ENCODE measurements at places on chromosomes 6 and 20.

DNA sequence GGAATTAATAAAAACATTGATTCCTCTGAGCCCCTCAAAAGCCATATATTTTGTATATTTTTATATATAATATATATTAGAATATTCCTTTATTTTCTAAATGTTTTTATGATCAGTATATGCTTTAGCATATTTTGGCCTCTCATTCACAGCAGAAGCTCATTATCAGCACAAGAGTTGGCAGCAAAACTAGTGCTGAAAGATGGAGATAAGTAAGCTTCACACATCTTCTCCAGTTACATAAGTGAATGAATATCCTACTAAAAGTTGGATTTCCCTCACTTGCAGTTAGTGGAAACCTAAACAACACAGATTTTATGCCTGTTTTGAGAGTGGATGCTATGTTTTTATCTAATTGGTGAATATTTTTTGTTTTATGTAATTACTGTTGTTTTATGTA is 1303.8 kb upstream of the ADGRB3 start:
- no peak for DNase-seq

DNA sequence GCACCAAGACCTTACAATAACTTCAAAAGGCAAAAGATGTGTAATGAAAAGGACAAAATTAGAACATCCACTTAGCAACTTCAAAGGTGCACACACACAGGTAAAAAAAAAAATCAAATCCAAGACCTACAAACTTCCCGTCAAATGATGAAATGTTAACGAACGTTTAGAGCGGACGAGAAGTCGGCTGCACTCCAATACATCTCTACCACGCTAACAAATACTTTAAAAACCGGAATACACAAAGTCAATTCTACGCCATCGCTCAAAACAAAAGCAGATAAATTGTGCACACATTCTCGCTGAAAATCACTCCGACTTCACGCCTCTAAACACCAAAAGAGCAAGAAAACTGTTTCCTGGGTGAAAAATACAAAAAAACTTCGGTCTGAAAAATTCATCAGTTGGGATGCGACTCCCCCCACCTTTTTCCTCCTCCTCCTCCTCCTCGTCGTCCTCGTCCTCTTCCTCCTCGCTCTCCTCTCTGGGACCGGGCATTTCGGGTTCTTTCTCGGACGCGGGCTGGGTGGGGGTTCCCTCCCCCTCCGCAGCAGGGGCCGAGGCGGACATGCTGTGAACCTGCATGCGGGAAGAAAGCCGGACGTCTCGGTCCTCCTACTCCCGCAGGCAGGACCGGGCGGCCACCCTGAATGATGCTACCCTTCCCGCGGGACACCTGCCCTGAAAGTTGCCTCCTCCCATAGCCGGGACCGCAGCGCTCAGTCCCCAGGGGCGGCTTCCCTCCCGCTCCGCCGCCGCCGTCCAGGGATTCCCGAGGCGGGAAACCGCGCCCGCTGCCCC is 712 bp downstream of the DEK start:
- no peak for DNase-seq

GRCh38 chr6:123901436-123901835 is 97.8 kb downstream of the NKAIN2 start:
- no peak for DNase-seq

DNA sequence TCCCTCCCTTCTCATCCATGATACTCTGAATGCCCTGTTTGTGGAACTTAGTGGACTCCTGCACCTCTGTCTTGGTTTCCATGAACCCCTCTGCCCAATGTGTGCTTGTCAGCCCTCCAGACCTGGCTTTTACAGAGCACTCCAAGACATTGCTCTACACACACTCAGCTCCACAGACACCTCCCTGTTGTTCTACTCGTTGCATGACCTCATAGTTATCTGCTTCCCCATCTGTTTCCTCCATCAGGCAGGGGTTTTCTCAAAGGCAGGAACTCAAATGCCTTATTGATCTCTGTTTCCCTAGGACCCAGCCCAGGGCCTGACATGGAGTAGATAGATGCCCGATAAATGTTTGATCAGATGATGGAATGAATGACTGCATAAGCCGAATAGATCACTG is 13.3 kb downstream of the PLCG1 start:
- no peak for DNase-seq

DNA sequence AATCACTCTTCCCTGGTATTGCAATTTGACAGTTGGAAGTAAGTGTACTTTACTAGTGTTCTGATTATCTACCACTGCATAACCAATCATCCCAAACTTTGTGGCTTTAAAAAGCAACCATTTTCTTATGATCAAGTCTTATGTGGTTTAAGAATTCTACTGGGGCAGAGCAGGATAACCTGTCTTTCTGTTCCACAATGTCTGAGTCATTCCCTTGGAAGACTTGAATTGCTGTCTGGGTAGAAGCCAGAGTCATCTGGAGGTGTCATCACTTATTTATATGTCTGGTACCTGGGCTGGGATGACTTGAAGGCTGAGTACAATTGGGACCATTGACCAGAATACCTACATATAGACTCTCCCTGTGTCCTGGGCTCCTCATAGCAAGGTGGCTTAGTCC is 644.3 kb downstream of the HDGFL1 start:
- no peak for DNase-seq

DNA sequence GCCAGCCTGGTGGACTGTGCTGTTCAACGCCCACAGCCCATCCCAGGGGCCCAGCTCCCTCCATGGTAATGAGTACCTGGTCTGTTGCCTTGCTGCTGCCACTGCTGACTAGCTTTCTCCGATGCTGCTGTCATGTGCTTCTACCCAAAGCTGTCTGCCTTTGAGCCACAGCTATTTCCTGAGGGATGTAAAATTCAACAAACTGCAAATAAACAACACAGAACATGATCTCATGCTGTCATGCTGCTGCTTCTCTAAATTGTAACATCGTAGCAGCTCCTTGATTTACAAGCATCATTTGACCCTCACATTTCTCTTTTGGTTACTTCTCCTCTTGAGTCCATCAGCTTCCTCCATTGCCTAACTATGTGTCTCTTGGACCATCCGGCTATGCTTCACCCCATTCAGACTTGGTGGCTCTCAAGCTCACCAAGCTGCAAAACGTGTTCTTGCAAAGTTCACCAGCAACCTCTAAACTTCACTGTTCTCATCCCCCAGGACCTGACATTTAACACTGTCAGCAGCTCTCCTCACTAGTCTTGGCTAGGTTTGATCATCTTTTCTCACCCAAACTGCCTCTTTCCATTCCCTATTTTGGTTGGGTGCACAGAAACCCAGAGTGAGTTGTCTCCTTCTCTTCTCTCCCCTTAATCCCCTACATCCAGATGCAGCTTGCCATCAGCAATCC is 54.6 kb downstream of the FYN start:
- no peak for DNase-seq

GRCh38 chr20:47886454-47887041 is 101.3 kb upstream of the SULF2 start:
- no peak for DNase-seq

DNA sequence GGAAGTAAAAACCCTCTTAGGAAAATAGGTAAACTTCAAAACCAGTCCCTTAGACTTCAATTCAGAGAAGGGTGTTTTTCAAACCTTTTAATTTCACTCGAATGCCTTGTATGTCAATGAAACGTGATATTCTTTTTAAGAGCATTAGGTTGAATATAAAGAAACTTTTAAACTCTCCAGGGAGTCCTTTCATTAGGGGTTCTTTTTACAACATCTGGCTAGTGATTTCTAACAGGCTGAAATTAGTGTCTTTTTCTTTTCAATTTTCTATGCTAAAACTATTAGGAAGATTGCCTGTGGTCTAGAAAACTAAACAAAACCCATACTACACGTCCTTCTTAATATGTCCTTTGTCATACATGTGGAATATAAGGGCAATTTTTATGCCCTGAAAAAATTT is 569.7 kb upstream of the CITED2 start:
- DNase-seq, result no peak

GRCh38 chr6:125421836-125422235 is 120.1 kb upstream of the HDDC2 start:
- no peak for DNase-seq

- DNase-seq, result no peak
Observed at GRCh38 chr6:157454762-157455714, 74.0 kb downstream of the ZDHHC14 start.

DNA sequence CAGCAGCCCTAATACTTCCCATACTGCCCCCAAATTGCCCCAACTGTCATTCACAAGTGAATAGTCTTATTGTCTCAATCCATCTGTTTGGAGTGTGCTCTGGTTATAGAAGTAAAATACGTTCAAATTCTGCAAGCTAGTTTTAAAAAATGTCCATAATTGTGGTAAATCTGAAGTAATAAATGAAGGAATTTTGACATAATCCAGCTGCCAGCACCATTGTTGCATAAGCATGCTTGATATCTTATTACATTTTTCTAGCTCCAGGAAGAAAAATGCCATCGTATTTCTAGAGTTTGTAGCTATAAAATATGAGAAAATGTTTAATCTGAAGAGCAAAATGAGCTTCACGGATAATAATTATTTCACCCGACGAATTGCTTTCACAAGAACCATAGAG is 664.7 kb downstream of the RFPL4B start:
- DNase-seq, result no peak

DNA sequence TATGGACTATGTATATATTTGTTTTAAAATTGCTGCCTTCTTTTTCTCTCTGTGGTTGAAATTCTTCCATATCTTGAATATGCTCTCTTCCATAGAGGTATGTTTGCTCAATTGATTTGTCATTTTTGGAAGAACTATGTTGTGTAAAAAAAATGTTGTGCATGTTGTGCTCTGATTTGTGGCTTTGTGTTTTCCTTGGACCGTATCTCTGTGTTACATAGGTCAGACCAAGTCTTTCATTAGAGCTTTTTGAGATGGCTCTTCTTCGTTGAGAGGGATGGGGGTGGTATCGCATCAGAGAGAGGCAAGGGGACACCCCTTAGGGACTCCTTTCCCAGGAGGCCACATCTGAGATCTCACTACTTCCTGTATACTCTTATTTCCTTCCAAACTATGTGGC is 43.8 kb downstream of the TMEM244 start:
- DNase-seq, result no peak

DNA sequence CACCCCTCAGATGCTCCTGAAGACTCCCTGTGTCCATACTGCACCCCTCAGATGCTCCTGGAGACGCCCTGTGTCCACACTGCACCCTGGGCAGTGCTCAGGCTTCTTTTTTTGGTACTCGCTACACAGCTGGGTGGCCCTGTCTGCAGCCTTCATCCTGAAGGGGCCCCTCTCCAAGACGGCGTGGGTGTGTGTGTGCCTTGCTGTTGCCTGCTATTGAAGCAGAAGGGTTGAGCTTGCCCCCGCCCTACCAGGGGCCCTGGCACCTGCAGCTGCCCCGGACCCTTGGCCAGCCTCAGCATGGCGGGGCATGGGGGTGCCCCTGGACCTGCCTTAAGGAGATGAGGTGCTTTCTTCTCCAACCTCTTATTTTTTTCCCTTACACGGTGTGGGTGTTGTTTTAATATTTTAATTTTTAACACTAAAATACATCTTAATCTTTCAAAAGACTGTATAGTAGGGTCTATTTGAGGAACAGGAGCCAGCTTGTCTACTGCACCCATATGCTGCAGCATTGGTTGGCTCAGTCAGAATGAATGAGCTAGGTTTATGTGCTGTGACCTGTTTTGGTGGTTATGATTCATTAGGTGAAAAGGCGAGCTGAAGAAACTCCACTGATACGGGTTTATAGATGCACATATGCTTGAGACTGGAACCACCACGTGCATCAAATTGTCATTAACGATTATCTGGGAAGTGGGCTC is 135.9 kb downstream of the AGPAT4 start:
- no peak for DNase-seq

GRCh38 chr20:59328071-59328470 is 27.7 kb downstream of the EDN3 start:
- DNase-seq, result no peak

GRCh38 chr6:125816828-125817280 is 26.1 kb downstream of the NCOA7 start:
- no peak for DNase-seq

GRCh38 chr6:24273096-24273870 is 84.6 kb downstream of the DCDC2 start:
- no peak for DNase-seq

DNA sequence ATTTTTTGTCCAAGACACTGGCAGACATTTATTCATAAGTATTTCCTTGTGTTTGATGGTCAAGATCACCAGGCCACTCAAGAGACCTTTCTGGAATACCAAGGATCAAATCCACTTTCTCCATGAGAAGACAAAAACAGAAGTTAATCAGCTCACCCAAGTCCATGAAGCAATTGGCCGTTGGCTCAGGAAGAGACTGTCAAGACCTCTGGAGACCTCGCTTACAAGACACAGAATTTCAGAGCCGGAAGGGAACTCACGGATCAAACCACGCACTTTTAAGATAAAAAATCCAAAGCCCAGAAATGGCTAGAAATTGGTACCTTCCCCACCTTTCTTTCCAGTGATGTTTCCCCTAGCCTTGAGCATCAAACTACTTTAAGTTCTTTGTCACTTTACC is 3.3 kb downstream of the TRERF1 start:
- DNase-seq, result no peak

DNA sequence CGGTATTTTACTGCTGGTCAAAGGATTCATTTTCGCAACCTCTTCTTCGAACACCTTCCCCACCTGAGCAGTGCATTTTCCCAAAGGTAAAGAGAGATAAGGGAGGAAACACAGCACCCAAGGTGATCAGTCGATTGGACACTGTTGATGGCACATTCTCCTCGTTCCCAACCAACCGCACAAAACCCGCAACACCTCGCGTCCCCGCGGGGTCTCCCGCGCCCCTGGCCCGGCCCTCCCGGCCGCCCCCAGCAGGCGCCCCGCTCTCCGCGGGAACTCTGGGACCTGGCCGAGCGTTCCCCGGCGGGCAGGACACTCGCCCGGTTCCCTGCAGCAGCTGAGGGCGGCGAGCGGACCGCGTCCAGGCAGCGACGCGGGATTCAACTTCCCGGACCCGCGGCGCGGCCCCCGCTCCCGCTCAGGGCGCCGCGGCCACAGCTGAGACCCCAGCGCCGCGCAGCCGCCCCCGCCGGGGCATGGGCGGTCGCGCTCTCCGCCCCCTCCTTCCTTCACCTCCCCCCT is 506 bp downstream of the RGS17 start:
- DNase-seq, result peak; percentile 8

GRCh38 chr6:160013987-160014868 is 45.3 kb downstream of the IGF2R start:
- no peak for DNase-seq

DNA sequence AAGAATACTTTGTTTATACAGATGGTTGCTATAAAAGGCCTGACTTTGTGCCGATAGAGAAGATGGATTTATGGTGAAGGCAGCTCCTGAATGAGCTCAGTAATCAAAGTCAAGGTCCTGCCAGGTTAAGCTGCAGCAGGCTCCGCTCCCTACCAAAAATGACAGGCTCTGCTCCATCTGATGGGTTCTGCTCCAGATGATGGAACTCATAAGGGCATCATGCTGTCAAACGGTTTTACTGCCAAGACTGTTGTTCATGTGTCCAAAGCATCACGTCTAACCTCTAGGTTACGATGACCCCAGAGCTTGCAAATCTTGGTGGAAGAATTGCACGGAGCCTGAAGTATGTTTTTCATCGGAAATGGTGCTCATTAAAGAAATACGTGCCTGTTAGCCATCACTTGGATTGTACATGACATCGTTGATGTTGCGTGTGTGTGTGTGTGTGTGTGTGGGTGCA is 19.2 kb upstream of the PTGIS start:
- no peak for DNase-seq

GRCh38 chr6:18122128-18123093 is at the start of gene NHLRC1:
TSS of gene NHLRC1 (minus strand) at chr6:18122677. CDS start at chr6:18122606, 71 bp downstream.
- DNase-seq, result no peak

- DNase-seq, result no peak
Observed at GRCh38 chr6:28282926-28283325, 1.6 kb downstream of the PGBD1 start.

GRCh38 chr20:1576641-1577040 is 19.1 kb upstream of the SIRPD start:
- DNase-seq, result no peak

GRCh38 chr20:15542655-15543054 is 1030.6 kb downstream of the KIF16B start:
- DNase-seq, result no peak
